ENCODE measurements at places on chromosomes 3 and 15.

- DNase-seq = no peak
Measured at GRCh38 chr3:110677506-110677905, 394.1 kb upstream of the NECTIN3 start.

- no peak for DNase-seq
Measured at GRCh38 chr15:100903168-100903554, 16.0 kb upstream of the LRRK1 start.

GRCh38 chr15:86802244-86802643, 722.6 kb downstream of the AGBL1 start:
- DNase-seq = no peak

DNA sequence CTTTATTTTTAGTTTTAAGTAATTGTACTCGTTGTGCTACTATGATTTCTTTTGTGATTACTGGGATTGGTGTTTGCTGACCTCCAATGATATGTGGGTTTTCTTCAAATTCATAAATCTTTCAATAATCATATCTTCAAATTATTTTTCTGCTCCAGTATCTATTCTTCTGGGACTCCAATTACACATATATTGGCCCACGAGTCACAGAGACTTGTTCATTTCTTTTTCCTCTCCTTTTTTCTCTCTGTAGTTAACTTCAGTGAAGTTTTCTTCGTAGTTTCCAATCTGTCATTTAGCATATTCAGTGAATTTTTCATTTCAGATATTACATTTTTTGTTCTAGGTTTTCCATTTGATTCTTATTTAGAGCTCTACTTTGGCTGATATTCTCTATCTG, 21.4 kb downstream of the RFX7 start:
- no peak for DNase-seq

DNA sequence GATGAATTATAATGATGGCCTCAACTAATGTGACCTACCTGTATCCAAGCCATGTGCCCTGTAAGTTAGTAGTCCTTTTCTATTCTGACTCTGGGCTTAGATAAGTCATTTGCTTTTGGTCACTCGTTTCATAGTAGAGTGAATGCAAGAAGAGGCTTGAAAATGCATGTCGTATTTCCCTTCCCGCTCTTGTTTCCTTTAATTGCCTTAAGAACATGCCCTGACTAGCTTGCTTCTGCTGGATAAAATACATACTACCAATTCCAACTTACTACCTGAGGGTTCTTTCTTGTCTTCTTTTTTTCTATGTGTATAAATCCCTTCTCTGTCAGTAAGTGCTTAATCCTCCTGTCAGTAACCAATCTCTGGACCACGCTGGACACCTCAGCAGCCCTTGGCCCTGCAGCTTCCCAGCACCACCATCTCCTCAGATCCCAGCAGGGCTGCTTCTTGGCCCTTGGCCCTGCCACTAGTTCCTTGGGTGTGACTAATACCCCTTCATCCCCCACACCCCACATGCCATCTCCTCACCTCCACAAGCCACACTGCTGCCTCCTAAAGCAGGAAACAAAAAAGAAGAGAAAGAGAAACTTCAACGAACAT, 771.7 kb downstream of the IGSF11 start:
- no peak for DNase-seq
